EH (cell line): ENCODE measurements at places on chromosomes 13 and 19.

GRCh38 chr13:44770951-44771350 lies 194.8 kb upstream of the TSC22D1 start:
- DNase-seq = no peak

DNA sequence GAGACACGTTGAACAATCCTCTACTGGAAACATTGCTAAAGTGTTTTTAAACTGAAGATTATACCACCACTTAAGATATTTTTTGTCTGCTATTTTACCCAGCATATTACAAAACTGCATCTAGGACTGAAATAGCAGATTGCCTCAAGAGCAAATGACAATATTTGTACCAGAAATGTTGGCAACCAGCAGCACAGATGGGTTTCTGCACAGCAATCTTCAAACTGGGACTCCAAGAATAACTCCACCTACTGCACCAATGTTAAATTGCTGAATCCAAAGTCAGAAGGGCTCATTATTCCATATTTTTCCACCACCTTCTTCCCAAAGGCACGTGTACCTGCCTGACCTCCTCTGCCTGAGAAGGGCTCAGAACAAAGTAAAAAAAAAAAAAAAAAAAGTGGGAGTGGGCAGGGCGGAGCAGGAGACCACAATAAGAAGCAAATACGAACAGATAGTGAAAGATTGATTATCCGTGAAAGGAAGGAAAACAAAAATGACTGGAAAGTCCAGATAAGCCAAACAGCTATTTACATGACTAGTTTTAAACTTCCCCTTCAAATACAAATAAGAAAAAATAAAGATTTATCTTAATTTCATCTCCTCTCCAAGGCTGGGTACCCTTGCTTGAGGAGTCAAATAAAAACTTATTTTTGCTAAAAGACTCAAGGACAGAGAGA lies 79.4 kb downstream of the FOXO1 start:
- no peak for DNase-seq

DNA sequence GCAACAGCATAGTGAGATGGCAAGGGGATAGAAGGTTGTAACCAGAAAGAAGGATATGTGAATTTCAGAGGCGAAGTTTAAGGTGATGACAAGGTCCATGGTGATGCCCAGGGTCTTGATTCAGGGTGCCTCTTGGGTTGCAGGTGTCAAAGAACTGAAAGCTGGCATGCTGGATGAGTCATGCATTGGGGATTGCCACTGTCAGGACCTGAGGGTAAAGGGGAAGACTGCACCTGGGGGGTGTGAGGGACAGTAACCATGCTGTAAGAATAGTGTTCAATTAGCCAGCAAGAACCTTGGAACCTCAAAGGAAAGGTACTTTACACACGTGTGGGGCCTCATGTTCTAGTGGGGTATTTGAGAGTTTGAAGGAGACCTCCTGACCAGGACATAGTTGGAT lies 279.6 kb downstream of the SLC7A1 start:
- DNase-seq = no peak

DNA sequence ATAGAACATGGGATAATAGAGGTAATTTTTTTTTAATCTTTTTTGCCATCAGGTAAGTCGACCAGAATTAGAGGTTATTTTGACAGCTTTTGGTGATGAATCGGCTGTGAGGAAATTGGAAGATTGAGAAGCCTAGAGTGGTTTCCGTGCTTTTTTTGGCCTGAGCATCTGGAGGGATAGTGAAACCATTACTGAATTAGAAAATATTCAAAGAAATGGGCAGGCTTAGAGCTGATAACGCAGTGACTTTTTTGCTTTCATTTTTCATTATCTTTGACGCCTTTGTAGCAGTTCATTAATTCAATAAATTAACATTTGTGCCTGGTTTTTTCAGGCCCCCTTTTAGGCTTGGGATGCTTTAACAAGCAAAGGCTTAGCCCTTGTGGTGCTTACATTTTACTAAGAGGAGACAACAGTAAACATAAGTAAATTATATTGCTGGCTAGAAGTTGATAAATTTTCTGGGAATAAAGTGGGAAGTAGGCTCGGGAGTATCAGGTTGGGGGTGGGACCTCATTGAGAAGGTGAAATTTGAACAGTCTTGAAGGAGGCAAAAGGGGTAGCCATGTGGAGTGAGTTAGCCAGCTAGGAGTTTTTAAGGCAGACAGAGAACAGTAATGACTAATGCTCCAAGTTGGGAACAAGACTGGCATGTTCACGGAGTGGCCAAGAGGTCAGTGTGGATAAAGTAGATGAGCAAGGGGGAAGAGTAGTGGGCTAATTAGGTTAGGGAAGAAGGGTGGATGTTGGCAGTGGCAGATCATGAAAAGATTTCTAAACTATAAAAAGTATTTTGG lies 36.5 kb downstream of the GTF2F2 start:
- no peak for DNase-seq

DNA sequence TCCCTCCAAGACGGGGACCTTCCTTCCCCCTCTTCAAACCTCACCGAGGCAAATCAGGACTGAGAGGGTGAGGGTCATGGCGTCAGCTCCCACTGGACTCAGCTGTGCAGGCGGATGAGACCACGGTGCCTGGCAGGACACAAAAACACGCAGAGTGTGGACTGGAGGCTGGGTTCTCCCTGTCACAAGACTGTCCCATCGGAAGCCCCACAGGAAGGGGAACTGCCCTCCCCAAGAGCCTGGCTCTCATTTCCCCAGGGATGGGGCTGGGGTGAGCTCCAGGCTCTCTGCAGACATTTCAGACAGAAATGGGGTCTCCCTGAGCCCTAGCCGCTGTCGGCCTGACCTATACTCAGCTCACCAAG lies at the start of gene LILRB5:
Gene LILRB5 (minus strand): TSS at position 158 of the 365 bp plus-strand sequence. CDS start 80 bp downstream, at position 78.
- DNase-seq = no peak

DNA sequence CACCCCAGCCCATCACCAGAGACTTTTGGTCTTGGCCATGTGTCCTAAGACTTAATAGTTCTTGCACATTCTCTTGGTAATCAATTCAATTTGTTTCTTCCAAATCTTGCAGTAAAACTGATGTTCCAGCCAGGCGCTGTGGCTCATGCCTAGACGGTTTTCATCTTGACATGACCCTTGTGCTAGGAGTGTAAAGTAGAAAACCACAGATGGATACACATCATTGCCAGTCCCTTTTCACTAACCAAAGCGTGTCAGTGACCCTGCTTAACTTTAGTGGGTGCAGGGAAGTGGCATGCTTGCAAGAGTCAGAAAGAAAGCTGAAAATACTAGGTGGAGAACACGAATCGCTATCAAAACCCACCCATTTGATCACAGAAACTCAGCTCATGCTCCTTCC lies 18.0 kb upstream of the CD70 start:
- DNase-seq = no peak

DNA sequence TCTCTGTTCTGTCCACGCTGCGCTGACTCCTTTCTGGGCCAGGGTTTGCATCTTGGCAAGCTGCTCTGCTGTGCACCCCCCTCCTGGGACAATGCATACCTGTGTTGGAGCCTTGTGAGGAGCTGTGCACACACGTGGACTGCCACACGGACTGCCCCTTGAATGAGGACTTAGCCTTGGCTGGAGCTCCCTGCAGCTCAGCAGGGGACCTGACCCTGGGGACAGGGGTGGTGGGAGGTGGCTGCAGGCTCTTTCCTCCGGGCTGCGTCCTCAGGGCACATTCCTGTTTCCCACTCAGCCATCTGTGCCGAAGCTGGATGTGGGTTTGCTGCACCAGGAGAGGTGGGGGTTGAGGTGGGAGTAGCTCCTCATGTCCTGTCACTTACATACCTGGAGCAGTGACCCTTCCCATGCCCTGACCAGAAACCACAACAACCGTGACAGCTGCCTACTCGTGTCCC lies 8.2 kb downstream of the RAB11B start:
- DNase-seq = peak; percentile 13

- no peak for DNase-seq
Observed at GRCh38 chr19:34644991-34645461, 31.9 kb downstream of the SCGB2B2 start.

DNA sequence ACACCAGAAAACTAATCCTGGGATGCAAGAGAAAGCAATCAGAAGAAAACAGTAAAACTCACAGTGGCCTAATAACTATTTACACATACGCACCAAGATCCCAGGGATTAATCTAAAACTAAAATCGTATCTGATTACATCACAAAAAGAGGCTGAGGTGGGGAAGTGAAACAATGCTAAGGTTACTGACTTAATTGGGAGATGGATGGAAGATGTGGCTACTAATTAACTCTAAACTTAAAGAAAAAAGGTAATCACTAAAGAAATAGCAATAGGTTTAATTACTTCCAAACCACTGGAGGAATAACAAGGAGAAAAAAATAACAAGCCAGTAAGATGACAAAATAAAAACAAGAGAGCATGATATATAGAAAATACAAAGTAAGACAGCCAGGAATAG lies 50.4 kb downstream of the NUFIP1 start:
- DNase-seq = no peak

DNA sequence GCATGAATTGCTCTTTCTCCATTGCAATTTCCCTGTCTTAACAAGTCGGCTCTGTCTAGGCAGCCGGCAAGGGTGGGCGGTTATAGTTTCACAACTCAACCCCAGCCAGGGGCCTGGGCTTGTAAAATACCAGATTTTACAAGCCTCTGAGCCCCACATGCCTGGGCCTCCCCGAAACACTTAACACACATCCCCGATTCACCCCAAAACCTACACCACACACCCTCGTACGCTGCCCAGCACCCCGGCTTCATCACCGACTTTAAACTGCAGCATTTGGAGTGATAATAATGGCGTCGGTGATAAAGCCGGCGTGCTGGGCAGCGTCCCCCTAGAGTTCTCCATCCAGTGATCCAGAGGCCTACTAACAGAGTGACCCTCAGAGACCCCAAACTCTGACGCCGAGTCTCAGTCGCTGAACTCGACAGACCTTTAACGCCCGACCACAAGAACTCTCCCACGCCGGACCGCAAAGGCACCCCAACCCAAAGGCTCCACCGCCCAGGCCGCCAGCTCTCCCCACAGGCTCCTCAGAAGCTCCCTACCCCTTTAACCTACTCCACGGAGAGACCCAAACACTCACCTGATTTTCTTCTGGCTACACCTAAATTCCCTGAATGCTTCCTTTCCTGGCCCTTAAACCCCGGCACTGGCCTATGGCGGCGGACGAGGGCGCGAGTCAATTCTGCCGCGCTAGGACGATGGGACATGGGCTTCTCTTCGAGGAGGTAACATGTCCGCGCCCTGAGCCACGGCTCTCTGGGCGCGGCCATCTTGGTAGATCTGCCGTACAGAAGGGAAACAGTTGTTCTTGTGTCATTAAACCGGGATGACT lies at the start of gene ZNF649:
Gene ZNF649 (minus strand): TSS at position 687 of the 835 bp plus-strand sequence. CDS start 4,910 bp downstream, outside the sequence.
- peak; percentile 85 for DNase-seq
